MCF 10A (cell line): ENCODE measurements at places on chromosomes 6 and 20. TPM values are rescaled to one million over a fixed set of nuclear protein-coding genes. Genes with fewer than 3 reads are reported as not detected.

The SUMO4 gene
- 1.6 and 2.1 TPM in 2 replicates for total RNA-seq

The BPIFB1 gene
- not detected in 2 replicates for total RNA-seq

The NTSR1 gene
- 4.5 and 6.2 TPM in 2 replicates for total RNA-seq

The CDH26 gene
- total RNA-seq, result 0.12 and 0.71 TPM in 2 replicates

The NNAT gene
- total RNA-seq, result not detected in 2 replicates

The SLC24A3 gene
- total RNA-seq, result not detected in 2 replicates

The PNPLA1 gene
- 0.27 TPM in 1 of 2 replicates, not detected in the other for total RNA-seq

The MCCD1 gene
- not detected in 2 replicates for total RNA-seq

The FAM209A gene
- total RNA-seq, result 0.42 TPM in 1 of 2 replicates, not detected in the other

The LY6G5C gene
- total RNA-seq, result 0.64 and 1.4 TPM in 2 replicates

The DACT2 gene
- not detected in 2 replicates for total RNA-seq

The NRN1 gene
- not detected in 2 replicates for total RNA-seq

The FERMT1 gene
- total RNA-seq, result 25.5 and 43.1 TPM in 2 replicates

The KIF6 gene
- 0.91 and 1.3 TPM in 2 replicates for total RNA-seq

The IPCEF1 gene
- not detected in 2 replicates for total RNA-seq

The ZBTB12 gene
- total RNA-seq, result 3.6 and 4.0 TPM in 2 replicates

The NR2E1 gene
- total RNA-seq, result not detected in 2 replicates

The HLA-DQB1 gene
- not detected in 2 replicates for total RNA-seq

The GPLD1 gene
- total RNA-seq, result 0.16 and 0.20 TPM in 2 replicates

The SRSF12 gene
- 1.1 and 1.2 TPM in 2 replicates for total RNA-seq

The ABHD16A gene
- total RNA-seq, result 32.1 and 42.7 TPM in 2 replicates

The PSORS1C1 gene
- 7.7 and 11.7 TPM in 2 replicates for total RNA-seq

The TXNDC5 gene
- total RNA-seq, result 195 and 263 TPM in 2 replicates

The HLA-G gene
- total RNA-seq, result not detected in 2 replicates

The PCK1 gene
- total RNA-seq, result not detected in 2 replicates

The ABCC10 gene
- total RNA-seq, result 25.6 and 25.9 TPM in 2 replicates
